ENCODE measurements at places on chromosomes 2 and 18.

- DNase-seq: no peak
Measured at GRCh38 chr18:12359515-12359927, 17.5 kb downstream of the AFG3L2 start.

- DNase-seq: no peak
Measured at GRCh38 chr2:239370403-239370802, 30.4 kb downstream of the HDAC4 start.

DNA sequence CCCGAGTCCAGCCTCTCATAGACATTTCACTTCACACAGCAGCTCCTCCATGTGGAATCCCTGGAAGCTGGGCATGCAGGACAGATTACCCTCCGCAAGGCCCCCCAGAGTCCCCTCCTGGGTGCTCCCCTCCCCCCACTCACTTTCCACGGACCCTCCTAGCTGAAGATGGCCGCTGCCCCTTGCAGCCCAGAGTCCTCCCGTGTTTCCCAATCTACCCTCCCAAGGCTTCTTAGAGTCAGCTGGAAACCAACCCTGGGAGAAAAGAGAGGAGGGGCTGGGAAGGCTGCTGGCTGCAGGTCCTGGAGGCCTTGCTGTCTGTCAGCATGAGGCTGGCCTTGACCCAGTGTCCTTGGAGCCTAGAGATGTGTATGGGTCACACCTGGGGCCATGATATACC, 49.0 kb upstream of the HAAO start:
- no peak for DNase-seq

GRCh38 chr2:174670446-174670845, 72.8 kb upstream of the WIPF1 start:
- no peak for DNase-seq

- DNase-seq: no peak
Measured at GRCh38 chr2:132729522-132729921, 59.5 kb upstream of the LYPD1 start.

DNA sequence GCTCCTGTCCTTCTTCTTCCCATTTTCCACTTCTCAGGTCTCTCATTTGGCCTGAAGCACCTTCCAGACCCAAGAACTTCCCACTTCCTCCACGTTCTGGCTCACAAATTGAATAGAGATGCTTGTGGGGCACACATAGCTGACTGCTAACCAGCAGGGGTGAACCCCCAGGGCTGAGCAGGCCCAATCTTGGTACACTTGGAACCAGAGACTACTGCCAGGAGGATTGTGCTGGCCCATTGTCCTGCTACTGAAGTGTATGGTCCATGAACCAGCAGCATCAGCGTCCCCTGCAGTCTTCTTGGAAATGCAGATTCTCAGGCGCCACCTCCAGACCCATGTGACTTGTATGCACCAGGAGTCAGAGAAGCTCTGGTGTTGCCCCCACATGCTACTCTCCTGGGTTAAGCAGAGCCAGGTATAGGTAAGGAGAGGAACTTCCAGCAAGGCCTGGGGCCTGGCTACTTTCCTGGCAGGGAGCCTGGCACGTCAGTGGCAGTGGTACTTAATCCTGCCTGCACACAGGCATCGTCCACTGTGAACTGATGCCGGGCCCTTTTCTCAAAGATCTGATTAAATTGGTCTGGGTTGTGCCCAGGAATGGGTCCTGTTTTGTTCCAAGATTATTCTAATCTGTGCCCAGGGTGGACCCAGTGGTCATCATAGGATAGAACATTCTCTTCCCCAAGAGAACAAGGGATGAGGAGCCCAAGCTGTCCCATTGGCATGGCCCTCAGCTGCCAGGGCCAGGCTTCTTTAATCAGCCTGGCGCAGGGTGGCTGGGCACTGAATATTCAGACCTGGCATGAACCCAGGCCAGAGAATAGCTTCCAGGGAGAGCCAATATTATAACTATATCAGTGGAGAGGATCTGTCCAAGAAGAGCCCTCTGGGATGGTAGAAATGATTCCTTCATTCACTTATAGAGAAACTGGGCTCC, 248.7 kb downstream of the SOX11 start:
- DNase-seq: no peak

GRCh38 chr2:50388324-50388723, 643.6 kb downstream of the NRXN1 start:
- DNase-seq: no peak

DNA sequence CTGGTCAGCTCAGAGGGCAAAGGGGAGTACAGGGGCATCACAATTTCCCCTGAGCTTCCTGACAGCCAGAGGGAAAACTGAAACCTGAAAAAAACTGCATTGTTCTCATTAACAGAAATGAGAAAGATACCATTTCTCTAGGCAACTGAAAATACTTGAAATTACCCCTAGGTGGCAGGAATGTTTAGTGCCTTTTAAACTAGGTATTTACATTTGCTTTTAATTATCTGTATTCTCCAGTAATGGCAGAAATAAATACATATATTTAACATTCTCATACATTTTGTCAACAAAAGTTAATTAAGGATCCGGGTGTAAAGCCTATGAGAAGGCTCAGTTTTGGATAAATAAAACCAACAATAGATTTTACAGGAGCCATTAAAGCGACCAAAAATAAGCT, 34.5 kb downstream of the RPL31 start:
- no peak for DNase-seq

DNA sequence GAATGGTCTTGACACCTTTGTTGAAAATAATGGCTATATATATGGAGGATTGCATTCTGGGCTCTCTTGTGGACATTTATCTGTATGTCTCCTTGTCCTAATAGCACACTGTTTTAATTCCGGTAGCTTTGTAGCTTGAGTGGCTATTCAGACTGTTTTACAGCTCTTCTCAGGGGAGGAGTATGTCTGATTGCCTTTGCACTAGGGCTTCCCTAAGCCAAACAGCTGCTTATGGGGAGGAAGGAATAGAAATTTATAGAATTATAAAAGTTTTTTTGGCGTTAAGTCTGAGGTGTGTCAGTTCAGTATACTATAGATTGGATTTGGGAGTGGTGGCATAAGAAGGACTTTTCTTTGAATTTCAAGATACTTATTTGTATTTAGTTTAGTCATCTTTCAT, 12.6 kb downstream of the SEH1L start:
- no peak for DNase-seq

- no peak for DNase-seq
Measured at GRCh38 chr2:128498086-128498485, 179.4 kb upstream of the HS6ST1 start.

- DNase-seq: no peak
Measured at GRCh38 chr2:5867056-5867455, 174.9 kb downstream of the SOX11 start.

DNA sequence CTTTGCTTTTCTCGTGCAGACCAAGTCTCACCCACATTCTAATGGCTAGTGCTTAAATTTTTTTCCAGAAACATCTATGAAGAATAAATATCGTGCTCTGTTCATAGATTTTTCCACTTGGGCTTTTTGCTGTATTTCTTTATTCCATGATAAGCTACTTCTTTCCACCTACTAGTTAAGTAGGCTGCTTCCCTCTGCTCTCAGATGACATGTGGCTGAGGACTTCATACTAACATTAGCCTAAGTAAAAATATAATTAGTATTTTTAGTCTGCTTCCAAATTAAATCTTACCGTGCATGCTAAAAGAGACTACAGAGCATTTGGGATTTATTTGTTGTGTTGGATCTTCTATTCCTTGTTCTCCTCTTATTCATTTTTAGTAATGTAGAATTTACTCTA, 102.4 kb downstream of the SH3RF3 start:
- DNase-seq: no peak

DNA sequence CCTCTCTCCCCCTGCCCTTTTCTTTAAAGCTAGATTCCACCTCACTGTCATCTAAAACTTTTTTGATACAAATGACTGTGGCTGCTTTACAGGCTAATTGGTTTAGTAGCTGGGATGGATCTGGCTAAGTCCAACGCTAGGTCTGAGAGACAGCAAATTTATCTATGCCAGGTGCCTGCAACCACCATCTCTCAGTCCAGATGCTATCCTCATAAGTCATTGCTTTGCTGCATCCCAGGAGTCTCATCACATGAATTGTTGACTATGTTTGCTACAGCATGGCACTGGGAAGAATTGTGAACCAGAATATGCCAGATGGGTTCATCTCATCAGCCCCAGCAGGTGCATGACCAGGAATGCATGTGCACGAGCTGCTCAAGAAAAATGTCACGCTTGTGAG, 100.0 kb upstream of the PID1 start:
- DNase-seq: no peak

All from activated T-cell treated with anti-CD3 and anti-CD28 coated beads for 24 hours (primary cell).